ENCODE measurements at places on chromosomes 5 and 9. TPM values are rescaled to one million over a fixed set of nuclear protein-coding genes. Genes with fewer than 3 reads are reported as not detected.

C9 gene
- not detected for total RNA-seq

PRDM9 gene
- total RNA-seq, result not detected

DNA sequence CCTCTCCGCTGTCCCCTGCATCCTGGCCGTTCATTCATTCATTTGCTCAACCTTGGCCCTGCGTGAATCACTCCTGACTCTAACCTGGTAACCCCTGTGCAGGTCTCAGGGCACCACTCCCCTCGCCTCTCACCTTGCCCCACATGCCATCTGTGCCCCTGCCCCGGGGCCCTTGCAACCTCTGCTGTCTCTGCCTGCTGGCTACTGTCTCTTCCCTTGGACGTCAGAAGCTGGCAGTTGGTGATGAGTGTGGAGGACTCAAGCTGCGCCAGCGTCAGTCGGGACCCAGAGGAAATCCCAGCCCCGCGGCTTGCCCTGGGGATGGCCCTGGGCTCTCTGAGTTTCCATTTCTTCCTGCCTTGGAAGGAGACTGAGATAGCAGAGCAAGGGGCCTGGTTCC is 154.9 kb downstream of the OLFM1 start:
- no peak for DNase-seq

- peak; percentile 53 for DNase-seq
Observed at GRCh38 chr5:1012313-1012841, 3.8 kb downstream of the NKD2 start.

DNA sequence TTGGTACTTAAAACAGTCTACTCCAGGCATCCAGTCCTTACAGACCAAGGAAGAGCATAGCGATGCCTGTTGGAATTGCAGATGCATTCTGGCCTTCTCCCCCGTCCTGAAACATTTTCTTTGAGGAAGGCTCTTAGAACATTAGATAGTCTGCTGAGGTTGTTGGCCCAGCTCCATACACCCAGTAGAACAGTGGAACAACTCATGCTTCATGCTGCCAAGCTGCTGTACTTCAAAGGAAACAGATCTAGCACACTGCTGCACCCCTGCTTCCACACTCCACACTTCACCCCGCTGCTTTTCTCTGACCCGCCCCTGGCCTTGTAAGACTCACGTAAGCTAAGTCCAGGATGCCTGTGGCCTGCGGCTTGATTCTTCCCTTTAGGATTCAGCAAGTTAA is 33.4 kb upstream of the NCS1 start:
- no peak for DNase-seq

DNA sequence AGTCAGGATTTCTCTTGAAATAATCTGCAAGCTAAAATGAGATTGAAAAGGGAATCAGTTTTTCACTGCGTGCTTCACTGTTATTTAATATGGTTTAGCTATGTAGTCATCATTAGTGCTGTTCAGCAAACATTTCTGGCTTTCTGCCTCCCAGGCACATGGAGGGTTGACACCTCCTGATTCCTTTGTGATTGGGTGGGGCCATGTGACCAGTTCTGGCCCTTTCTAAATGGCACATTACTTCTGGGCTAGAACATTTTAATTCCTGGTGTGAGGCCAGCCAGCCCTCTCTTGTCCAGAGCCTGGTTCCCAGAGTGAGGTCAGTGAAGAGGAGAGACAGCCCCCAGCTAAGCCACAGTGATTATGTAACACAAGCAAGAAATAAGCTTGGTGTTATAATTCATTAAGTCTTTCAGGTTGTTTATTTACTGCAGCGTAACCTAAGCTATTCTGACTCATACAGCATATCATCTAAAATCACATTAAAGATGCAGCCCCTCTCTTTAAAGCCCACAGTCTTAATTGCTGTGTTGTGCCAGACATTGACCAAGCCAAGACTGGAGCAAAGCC is 17.4 kb upstream of the ARSI start:
- no peak for DNase-seq

- DNase-seq, result no peak
Observed at GRCh38 chr9:33651125-33651524, 127.1 kb downstream of the ANKRD18B start.

PCDHGA9 gene
- total RNA-seq, result 4.9 TPM

- DNase-seq, result no peak
Observed at GRCh38 chr5:160272264-160272663, 40.1 kb downstream of the CCNJL start.

SLC22A4 gene
- 1.3 TPM for total RNA-seq

DNA sequence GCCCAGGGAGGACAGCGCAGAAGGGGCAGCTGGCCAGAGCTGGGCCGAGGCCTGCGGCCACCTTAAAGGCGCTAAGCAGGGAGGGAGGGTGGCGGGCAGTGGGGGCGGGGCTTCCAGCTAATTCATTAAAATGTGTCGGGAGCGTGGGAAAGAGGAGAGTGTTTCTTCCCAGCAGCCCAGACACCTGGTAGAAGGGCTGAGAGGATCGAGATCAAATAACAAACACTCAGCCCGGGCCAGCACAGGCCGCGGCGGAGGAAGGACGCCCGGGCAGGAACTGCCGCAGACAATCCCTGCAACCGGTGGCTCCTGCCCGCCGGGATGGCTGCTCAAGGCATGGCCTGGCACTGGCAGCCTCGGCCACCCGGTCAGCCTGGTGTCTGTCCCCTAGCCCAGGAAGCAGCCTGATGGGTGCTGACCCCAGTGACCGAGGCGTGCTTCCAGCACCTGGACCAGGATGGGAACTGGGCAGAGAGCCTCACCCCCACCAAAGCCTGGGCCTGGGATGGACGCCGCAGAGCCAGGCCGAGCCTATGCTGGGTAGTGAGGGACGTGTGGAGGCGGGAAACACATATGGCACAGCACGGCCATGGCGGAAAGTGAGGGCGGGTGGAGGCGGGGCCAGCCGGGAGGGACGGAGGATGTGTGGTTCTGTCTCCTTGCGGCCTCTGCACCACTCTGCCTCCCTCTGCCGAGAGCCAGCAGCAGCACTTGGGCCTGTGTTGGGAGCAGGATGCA is 3.2 kb upstream of the NRARP start:
- peak; percentile 85 for DNase-seq

NOXA1 gene
- total RNA-seq, result 4.5 TPM

GRCh38 chr5:122816756-122817155 is 28.7 kb upstream of the SNX24 start:
- no peak for DNase-seq

DNA sequence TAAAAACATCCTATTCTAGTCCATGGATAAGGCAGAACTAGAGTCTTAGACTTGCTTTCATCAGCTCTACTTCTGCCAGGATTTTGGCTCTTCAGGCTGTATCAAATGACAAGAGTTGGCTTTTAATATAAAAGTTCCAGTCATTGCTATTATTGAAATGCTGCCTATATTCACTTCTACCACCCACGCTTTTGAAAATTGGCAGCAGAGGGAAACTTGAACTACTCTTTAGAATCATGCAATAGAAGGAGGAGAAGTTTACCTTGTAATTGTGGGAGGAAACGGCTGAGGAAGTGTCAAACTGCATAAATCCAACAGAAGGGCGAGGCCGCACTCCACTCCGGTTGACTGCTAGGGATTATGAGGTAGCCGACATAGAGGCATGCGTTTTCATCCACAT is 122.6 kb upstream of the BASP1 start:
- DNase-seq, result no peak

GRCh38 chr9:92637326-92637725 is 32.6 kb downstream of the IPPK start:
- DNase-seq, result peak; percentile 54

GRCh38 chr9:137222190-137223077 is at the start of gene RNF208:
TSS of gene RNF208 (minus strand) at chr9:137222240. CDS start at chr9:137221212, 1,028 bp downstream.
- no peak for DNase-seq

CBY3 gene
- not detected for total RNA-seq
